CD4-positive, alpha-beta T cell treated with Interleukin-1 beta for 1 hour (primary cell): ENCODE measurements at places on chromosomes 13 and 19.

DNA sequence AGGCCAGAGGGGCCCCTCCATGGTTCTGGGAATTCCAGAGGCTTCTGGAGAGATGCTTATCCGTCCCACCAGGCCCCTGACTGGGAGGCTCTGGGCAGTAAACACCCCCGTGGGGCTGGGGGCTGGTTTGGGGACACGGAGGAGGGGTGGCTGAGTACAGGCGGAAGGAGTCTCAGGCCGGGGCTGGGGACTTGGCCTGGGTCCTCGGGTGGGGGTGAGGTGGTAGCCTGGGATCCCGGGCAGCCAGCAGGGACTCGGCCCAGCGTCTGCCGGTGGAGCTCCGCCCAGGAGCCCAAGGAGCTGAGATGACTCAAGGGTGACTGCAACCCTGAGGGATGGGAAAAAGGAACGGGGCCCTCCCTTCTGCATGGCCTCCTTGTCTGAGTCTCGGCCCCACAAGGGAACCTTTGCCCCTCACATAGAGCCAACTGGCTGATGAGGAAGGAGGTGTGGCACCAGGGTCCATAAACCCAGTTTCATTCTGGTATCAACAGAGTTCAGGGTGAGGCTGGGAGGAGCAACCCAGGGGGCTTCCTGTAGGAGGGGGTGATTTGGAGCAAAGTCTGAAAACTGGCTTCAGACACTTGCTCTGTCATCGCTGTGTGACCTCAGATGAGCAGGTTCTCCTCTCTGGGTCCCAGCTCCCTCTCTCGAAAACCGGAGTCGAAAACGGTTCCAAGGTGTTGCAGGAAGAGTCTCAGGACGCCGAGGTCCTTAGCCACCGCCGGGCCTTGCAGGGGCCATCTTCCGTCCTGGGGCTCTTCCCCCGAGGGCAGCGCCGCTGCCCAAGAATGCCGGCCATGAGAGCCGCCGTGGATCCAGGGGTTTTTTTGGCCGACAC lies 809 bp downstream of the MISP start:
- DNase-seq = no peak

DNA sequence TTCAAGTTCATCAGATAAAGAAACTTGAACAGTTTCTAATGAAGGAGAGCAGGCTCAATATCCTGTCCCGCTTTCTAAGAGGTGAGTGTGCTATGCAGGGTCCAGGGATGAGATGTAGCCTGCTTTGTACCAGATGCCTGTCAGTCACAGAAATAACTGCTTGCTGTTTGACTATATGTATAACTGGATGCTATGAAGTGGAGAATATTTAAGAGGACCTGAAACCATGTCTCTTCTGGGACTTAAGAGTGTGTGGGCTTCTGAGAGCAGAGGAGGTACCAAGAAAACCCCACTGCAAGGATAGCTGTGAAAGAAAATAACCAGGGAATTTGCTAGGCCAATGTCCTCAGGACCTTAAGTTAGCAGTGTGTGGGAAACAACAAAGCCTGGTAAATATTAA lies 246.3 kb upstream of the RFC3 start:
- no peak for DNase-seq

- no peak for DNase-seq
Observed at GRCh38 chr13:33032037-33032625, 15.9 kb downstream of the KL start.

DNA sequence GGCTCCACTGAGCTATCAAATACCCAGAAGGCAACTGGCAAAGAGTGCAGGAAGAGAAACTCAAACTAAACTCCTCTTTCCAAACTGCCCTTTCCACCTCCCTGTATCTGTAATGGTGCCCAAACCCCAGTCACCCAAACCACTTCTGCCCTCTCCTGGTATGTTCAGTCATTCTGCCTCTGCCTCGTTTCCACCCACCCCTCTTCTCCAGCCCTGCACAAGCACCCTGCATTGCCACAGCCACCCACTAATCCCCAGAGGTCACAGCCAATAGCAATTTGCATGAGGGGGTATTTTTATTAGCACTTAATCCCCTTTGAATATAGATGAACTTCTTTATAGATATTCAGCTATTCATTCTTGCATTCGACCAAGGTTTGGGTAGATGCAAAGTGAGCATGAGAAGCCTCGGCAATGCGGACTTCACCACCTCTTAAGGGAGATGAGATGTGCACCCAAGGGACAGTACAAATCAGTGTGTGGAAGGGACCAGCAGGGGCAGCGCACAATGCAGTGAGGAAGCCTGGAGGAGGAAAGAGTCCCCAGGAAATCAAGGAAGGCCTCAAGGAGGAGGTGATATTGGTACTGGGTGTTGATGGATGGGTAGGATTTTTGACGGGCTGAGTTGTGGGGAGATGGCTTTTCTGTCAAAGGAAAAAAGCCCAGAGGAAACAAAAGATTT lies 12.4 kb downstream of the TMEM272 start:
- DNase-seq = peak; percentile 76

GRCh38 chr13:111337206-111337605 lies 16.8 kb downstream of the TEX29 start:
- DNase-seq = no peak

GRCh38 chr13:74325106-74325505 lies 190.9 kb upstream of the KLF12 start:
- DNase-seq = no peak

DNA sequence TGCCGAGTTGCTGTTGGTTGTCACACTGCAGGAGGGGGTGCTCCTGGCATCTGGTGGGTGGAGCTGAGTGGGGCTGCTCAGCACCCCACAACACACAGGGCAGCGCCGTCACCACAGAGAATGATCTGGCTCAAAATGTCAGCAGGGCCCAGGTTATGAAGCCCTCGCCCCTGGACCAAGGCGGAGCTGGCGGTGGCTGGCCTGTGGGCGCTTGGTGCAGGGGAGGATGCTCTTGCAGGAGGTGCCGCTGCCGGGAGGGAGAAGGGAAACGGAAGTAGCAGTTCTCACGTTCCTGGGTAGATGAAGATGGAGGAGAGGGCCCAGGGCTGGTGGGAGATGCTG lies 14.2 kb upstream of the LENG8 start:
- DNase-seq = no peak

DNA sequence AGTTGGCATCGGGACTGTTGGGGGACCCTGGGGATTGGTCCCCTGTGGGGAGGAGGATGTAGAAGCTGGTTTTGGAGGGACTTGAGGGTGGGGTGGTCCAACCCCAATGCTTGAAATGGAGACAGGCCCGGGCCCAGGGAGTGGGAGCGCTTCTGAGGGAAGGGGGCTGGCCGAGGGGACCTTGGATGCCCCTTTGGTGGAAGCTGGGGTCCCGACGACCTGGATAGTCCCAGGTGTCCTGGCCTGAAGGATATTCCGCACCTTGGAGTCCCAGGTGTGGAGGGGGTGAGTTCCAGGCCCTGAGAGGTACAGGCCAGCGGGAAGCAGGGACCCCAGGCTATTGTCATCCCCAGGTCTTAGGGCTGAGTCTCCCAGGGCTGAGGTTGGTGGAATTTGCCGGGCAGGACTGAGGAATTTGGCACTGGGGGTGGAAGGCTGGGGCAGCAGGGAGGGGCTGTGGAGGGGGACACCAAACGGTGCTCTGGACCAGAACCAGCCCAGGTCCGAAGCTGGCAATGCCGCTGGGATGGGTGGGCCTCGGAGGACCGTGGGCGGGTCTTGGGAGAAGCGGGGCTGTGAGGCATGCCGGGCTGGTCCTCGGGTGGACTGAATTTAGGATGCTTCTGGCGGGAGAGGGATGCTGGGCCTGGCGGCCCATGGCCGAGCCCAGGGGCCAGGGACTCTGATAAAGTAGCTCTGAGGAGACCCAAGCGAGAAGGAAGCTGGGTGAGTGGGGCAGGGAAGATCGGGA lies 1.8 kb downstream of the HDGFL2 start:
- DNase-seq = no peak

GRCh38 chr19:39126312-39127187 lies 964 bp downstream of the PAK4 start:
- no peak for DNase-seq

GRCh38 chr19:11767633-11768133 lies 883 bp downstream of the ZNF441 start:
- DNase-seq = peak; percentile 25

- DNase-seq = no peak
Observed at GRCh38 chr13:86397635-86398034, 598.4 kb upstream of the SLITRK6 start.

DNA sequence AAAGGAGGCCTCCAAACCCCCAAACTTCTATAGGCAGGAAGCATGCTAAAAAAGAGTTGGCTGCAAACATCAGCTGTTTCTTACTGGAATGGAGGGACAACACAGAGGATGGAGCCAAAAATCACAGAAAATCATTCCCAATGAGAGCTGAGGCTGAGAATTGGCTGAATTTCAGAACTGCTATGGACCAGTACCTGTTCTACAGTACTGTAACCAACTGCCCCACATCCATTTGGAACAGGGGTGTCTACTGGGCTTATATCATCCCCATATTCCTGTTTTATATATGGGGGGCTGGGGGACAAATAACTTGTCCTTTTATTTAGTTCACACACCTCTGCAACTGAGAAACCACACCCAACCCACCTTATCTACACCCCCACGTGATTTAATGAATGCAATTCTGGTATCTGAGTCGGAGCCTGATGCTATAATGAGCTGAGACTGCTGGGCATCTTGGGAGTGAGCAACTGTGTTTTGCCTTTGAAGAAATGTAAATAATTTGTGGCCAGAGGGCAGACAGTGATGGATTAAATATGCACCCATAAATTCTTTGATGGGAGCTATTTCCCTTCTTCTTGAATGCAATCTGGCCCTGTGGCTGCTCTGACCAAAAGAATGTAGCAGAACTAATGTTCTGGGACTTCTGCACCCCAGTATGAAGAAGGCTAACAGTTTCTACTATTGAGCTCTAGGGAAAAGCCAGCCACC lies 82.6 kb downstream of the TBC1D4 start:
- DNase-seq = no peak

GRCh38 chr13:106506286-106506685 lies 29.2 kb downstream of the EFNB2 start:
- DNase-seq = no peak

DNA sequence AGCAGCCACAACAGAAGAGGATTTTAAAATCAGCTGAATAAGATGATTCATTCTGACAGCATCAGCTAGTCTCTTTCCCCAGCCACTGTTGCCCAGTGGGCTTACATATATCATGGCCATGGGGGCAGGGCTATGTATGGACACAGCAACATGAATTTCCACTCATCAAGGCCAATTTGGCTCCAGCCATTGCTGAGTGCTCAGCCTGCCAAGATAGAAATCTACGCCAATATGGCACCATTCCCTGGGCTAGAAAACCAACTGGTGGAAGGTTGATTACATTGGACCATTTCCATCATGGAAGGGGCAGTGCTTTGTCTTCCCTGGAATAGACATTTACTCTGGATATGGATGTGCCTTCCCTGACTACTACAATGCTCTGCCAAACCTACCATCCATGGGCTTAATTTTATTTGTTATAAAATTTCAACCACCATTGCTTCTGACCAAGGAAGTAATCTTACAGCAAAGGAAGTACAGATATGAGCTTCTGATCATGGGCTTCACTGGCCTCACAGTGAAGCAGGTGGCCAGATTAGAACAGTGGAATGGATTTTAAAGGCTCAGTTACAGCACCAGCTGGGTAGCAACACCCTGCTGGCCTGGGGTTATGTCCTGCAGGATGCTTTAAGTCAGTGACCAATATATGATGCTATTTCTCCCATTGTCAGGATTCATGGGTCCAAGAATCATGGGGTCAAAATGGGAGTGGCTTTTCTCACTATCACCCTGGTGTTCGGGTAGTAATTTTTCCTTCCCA lies 9.8 kb upstream of the ALOX5AP start:
- no peak for DNase-seq

DNA sequence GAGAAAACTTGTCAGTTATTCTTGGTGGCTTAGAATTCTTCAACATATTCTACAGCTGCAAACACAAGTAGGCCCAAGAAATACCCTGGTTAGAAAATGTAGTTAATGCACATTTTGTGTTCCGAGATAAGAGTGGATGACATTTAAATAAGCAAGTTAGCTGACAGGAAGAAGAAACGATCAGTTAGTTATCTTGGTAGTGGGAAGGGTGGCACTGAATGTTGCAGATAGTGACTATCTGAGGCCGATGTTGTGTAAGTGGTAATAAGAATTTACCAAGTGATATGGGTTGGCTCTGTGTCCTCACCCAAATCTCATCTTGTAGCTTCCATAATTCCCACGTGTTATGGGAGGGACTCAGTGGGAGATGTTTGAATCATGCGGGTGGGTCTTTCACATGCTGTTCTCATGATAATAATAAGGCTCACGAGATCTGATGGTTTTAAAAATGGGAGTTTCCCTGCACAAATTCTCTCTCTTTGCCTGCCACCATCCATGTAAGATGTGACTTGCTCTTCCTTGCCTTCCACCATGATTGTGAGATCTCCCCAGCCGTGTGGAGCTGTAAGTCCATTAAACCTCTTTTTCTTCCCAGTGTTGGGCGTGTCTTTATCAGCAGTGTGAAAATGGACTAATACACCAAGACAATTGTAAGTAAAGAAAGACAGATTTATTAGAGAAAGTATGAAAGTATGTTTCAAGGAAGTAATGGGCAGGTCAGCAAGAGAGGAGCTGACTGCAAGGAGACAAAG lies 10.9 kb upstream of the AKAP11 start:
- no peak for DNase-seq

DNA sequence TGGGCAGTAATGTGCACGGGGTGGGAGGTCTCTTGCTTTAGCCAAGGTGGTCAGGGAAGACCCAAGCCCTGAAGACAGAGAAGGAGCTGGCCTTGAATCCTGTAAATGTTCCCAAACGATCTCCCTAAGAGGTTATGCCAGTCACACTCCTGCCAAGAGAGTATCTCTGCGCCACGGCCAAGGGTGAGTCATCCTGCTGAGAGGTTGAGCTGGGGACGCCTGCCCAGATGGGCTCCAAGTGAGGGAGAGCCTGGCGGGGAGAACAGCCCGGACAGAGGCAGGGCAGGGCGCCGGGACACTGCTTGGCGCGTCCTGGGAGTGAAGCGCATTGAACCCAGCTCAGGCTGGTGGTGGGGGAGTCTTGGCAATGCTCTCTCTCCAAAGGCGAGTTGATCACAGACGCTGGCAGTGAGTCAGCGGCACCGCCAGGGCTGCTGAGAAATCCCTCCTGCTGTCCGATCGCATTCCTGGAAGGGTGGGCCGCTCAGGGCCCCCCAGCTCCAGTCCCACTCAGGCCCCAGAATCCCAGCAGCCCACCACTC lies 16.4 kb downstream of the SULT2B1 start:
- DNase-seq = no peak

DNA sequence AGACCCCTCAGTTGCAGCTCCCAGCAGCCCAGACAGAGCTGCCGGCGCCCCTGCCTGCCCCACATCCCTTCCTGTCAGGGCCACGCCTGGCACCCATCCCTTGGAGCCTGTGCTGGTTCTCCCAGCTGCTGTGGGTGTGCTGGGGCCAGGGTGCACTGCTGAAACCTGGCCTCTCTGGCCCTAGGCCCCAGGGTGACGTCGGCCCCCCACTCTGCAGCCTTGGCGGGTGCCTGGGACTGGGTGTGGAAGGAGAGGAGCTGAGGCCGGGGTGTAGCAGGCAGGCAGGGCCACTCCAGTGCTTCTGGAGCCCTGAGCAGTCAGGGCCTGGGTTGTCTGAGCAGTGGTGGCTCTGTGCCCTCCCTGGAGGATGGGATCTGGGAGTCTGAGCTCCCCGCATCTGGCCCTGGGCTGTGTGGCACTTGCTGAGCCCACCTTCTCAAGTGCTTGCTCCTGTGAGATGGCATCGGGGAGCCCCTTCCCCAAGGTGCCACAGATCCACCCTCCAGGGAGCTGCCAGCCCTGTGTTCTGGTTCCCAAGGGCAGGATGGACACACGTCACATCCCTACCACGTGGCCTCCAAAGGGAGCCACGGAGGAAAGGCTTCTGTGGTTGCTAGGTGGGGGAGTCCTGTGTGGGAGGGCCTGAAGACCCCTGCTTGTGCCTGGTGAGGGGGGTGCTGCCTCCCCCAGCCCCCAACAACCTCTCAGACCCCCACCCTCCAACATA lies 5.2 kb downstream of the PLEKHJ1 start:
- no peak for DNase-seq
